ENCODE measurements at places on chromosomes 1 and 21.

- DNase-seq: no peak
These were observed 649.9 kb downstream of the KIF26B start for GRCh38 chr1:245804696-245805095.

- DNase-seq: peak; percentile 44
These were observed 57.3 kb downstream of the ZNF644 start for GRCh38 chr1:90964444-90965035.

- DNase-seq: no peak
These were observed 38.0 kb downstream of the FOXO6 start for GRCh38 chr1:41399145-41399795.

- DNase-seq: no peak
These were observed 114.8 kb downstream of the MAB21L3 start for GRCh38 chr1:116226017-116226416.

GRCh38 chr21:33238146-33238545, 8.4 kb downstream of the IFNAR2 start:
- DNase-seq: no peak

GRCh38 chr1:237759377-237759776, 131.3 kb downstream of the ZP4 start:
- no peak for DNase-seq

- DNase-seq: no peak
These were observed 211.1 kb downstream of the ROR1 start for GRCh38 chr1:63984930-63985290.

GRCh38 chr1:5647234-5647633, 345.0 kb downstream of the NPHP4 start:
- no peak for DNase-seq

GRCh38 chr21:42041711-42042110, 29.4 kb upstream of the UMODL1 start:
- DNase-seq: no peak

Measured in ACHN (cell line).